ENCODE measurements at places on chromosomes 3 and 15.

GRCh38 chr15:78944669-78945407 lies at the start of gene CTSH:
Gene CTSH (minus strand): TSS chr15:78945046. CDS start chr15:78944981, 65 bp downstream.
- DNase-seq = peak; percentile 65

GRCh38 chr3:196143708-196144382 lies 62.0 kb upstream of the TFRC start:
- no peak for DNase-seq

- peak; percentile 11 for DNase-seq
Observed at GRCh38 chr15:77421370-77421700, 647 bp downstream of the HMG20A start.

DNA sequence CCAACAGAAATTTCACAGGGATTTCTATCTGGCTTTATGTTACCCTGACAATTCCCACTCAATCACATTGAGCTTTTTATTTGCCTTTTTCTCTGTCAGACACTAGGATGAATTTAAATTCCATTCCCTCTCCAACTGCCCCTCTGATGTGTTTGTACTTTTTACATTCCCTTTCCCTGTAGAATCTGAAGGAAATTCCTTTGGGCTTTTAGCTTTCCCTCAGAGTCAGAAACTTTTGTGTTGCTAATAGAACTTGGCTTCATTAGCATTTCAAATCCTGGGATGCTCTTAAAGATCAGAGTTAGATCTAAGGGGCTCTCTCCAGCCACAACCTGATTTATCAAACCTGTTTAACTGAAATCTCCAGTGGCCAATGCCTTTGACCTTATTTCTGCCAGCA lies 7.9 kb upstream of the RARB start:
- no peak for DNase-seq

DNA sequence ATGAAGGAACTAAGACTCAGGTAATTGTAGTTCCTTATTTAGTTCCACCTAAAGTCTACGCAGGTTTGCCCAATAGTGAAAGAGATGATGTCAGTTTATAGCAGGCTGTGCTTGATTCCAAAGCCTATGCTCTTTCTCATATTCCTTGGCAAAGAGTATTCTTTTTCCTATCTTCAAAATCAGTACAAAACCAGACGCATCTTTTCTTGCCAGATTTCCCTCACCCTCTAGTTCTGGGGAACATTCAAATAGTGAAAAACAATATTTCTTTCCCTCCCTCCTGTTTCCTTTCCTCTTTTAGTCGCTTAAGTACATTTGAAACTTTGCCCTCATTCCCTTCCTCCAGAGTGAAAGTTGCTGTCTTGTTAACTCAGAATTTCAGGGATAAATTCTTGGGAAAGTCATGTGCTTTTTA lies 134.6 kb upstream of the PDZRN3 start:
- DNase-seq = no peak

DNA sequence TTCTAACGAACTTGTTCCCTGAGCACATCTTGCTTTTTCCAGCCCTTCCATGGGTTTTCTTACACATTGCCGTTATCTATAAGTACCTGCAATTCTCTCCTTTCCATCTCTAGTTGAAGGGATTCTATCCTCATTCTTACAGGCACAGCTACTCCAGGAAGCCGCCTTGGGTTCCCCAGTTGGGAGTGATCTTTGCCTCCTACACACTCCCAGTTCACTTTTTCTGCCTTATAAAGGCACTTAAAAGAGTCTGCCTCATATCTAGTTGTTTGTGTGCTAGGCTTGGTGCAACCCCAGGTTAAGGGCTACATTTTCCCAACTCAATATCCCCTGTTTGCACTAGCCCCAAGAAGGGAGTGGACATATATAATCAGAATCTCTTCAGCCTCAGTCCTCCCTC lies 44.0 kb upstream of the IREB2 start:
- no peak for DNase-seq

GRCh38 chr15:68228143-68228970 lies 1.2 kb downstream of the CLN6 start:
- peak; percentile 15 for DNase-seq

DNA sequence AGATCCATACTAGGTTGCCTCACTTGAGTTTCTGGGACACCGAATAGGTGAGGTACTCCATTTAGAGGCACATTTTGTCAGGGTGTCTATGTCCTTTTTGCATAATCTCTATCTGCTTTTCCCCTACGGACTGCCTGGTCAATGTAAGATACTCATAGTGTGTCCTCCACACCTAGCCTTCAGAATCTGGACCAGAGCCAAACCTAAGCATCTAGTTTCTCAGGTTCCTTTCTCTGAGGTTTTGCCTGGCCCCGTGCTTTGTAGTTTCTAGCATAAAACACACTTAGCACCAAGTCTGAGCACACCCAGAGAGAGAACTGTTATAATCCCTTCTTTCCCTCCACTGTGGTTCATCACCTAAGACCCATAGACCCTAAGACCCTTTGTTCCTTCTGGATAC lies 105.9 kb upstream of the MLF1 start:
- no peak for DNase-seq

GRCh38 chr15:52164631-52165265 lies 26.4 kb downstream of the GNB5 start:
- DNase-seq = no peak

GRCh38 chr3:8371085-8371551 lies 130.5 kb upstream of the LMCD1 start:
- peak; percentile 87 for DNase-seq

DNA sequence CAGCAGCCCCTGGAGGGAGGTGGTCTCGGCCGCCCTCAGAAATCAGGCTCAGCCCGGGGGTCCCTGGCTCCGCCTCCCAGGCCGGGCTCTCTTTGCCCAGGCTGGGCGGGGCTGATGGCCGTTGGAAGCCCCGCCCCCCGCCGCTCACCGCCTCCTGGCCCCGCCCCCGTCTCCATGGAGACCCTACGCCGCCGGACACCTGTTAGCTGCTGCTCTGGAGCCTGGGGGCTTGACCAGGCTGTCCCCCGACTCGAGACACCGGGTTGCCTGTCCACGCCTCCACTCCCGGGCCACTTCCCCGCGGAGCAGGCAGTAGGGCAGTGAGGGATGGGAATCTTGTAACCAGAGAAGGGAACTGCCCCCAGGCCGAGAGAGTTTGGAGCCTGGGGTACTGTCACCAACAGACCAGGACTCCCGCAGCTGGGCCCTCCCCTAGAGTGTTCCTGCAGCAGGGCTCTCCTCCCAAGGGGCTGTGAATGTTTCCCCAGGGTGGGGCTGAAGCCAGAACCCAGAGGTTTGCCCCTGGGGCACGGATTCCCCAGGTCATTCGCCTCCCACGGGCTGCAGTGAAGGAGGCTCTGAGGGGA lies 27.8 kb upstream of the RPL32 start:
- peak; percentile 80 for DNase-seq

GRCh38 chr15:44729408-44730127 lies 6.8 kb upstream of the TRIM69 start:
- peak; percentile 40 for DNase-seq

DNA sequence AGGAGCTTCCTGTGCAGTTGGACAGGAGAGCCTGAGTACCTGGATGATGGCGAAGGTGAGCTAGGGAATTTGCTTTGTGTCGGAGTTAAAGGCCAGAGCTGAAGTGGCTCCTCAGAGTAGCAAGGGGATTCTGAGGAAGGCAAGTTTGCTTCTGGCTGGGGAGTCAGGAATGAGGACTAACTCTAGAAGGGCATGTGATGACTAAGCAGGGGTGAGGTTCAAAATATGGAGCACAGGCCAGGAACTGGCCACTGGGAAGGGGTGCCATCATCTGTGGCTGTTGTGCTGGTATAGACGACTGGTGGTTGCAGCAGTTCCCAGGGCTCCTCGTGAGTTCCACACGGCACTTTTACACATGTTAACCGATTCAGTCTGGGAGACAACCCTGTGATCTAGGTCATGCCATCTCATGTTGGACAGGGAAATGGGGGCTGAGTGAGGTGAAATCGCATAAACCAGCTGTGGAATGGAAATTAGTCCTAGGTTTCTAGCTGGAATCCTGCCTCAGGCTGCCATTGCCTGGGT lies 100.8 kb downstream of the EEFSEC start:
- no peak for DNase-seq

GRCh38 chr3:98655666-98656065 lies 62.3 kb upstream of the CPOX start:
- no peak for DNase-seq

DNA sequence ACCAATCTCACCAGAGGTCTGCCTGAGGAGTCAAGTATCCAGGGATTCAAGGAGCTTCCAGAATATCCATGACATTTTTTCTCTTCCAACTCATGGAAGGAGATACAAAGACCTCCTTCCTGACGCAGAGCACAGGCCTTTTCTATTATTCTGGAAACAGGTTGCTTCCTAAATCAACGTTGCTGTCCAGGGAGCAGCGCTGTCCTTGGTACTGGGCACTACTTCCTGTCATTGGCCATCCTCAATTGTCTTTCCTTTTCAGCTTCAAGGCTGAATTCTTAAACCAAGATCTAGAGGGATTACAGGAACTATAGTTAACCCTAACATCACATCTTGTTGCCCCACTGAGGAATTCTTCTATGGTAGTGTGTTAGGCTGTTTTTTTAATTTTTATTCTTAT lies 50.4 kb upstream of the TBC1D21 start:
- DNase-seq = peak; percentile 61

DNA sequence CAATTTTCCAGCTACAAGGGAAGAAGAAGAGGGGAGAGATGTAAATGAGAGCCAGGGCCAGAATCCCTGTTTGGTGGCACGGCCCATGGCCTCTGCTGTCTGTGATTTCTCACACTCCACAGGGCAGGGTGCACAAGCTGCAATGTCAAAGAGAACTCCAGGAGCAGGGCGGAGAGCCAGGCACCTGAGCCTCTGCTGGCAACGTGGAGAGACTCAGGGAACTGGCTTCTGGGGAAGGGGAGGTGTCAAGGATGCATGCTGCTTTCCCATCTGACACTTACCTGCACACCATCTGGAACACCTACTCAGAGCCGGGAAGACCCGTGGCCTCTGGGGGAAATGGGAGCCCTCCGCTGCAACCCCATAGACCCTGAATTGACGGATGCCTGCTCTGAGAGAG lies 507.5 kb upstream of the NR2F2 start:
- DNase-seq = no peak

- DNase-seq = no peak
Observed at GRCh38 chr3:108285176-108285575, 11.2 kb upstream of the HHLA2 start.

DNA sequence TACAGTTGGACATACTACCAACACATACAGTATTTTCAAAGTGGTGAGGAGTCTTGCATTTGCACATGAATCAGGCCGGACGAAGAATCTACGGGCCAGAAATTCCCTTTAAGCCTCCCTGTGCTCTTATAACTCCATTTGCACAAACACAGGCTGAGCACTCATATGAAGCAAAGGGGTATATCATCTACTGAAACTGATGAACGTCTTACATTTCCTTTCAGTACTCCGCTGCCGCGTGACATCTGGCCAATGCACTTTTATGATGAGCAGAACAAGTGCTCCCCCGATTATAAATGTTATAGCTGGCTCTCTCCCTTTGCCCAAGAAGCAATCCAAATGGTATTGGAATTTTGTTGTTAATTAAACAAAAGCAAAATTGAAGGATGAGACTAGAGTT lies 110.3 kb upstream of the ICE2 start:
- DNase-seq = no peak

- no peak for DNase-seq
Observed at GRCh38 chr3:42935472-42935871, 29.5 kb downstream of the ZNF662 start.

DNA sequence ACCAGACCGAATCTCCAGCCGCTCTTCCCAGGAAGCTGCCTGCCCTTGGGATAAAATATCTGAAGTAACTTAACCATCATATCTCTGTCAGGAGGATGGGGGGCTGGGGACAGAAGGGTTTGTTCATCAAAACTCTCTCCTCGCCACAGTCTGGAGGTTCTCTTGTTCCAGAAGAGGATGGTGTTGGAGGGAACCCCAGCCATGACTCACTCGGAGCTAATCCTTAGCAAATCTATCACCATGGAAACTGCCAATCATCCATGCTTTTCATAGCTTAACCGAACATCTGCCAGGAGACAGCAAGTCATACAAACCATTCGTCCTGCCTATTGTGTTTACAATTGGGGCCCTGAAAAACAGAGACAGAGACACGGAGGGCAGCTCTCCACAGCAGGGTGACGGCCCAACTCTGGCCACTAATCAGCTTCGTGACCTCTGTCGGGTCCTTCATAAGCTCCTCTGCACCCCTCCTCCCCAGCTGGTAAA lies 73.8 kb upstream of the HEG1 start:
- DNase-seq = peak; percentile 96

DNA sequence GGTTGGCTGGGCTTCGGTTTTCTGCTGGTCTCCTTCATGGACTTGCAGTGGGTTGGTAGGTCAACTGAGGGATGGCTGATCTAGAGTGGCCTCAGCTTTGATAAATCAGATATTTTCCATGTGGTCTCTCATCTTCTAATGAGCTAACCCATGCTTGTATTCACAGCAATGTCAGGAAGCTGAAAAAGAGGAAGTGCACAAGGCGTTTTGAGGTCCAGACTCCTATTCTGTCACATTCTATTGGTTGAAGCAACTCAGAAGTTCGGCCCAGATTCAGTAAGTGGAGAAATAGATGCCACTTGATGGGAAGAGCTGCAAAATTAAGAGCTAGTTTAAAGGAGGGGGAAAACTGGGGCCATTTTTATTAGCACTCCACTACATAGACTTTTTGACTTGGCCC lies 361.2 kb downstream of the DIPK2A start:
- no peak for DNase-seq

DNA sequence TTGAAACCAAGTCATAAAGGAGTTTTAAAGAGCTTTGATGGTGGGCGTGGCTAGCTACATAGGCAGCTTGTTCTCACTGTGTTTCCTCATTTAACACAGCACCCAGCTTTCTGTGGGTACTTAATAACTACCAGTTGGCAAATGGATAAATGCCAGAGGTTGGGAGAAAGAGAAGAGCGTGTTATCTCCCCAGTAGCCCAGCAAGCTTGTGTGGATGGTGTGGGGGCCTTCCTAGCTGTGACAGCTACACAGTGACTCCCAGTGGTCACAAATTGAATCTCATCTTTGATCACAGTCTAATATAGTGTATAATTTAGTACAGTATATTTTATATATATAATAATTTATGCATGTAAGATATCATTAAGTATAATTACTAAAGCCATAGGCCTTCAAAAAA lies 984.1 kb downstream of the EPHA3 start:
- peak; percentile 74 for DNase-seq

- DNase-seq = no peak
Observed at GRCh38 chr3:59432665-59433064, 382.8 kb upstream of the CFAP20DC start.

- DNase-seq = no peak
Observed at GRCh38 chr3:182035324-182035723, 323.6 kb downstream of the SOX2 start.

DNA sequence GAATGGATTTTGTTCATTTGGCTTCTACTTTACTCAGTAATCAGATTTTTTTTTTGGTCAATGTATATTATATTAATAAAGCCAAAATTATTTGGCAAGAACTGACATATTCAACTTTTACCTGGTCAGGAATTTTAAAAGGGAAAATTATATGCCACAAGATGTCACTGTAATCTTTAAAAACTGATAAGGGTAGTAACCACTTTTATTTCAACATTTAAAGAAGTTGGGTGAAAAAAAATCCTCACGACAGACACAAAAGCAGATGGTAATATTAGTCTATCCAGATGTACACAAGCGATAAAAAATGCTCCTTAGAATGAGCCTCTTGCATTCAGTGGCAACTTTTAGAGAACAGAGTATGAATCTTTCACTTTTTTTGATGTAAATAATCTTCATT lies 101.9 kb downstream of the SERPINI1 start:
- no peak for DNase-seq

- no peak for DNase-seq
Observed at GRCh38 chr15:73298522-73299245, 70.1 kb downstream of the HCN4 start.

- no peak for DNase-seq
Observed at GRCh38 chr3:186411994-186412393, 50.0 kb upstream of the DGKG start.

GRCh38 chr15:38691377-38691776 lies 126.8 kb upstream of the RASGRP1 start:
- no peak for DNase-seq

Measured in cardiac muscle cell (in vitro differentiated cells and primary cell).